ENCODE measurements at places on chromosomes 1 and 21.
A peak's percentile ranks its signal among the peaks of the same experiment; 100 is the strongest.

DNA sequence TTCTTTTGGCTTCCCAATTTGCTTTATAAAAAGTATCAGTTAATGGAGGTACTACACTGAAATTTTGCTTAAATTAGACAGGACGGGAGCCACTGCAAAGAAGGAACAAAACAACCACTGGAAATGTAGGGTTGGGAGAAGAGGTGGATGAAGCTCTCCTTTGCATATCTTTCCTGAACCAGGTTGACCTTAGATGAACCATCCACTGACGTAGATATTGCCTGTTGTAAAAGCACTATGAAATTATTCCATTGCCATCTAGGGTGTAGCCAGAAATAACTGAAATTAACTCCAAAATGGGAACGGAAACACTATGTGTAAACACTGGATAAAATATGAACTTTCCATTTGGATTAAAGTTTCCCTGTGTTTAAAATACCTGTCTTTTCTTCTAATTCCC is 1.2 kb upstream of the ABL2 start:
- DNase-seq = no peak

DNA sequence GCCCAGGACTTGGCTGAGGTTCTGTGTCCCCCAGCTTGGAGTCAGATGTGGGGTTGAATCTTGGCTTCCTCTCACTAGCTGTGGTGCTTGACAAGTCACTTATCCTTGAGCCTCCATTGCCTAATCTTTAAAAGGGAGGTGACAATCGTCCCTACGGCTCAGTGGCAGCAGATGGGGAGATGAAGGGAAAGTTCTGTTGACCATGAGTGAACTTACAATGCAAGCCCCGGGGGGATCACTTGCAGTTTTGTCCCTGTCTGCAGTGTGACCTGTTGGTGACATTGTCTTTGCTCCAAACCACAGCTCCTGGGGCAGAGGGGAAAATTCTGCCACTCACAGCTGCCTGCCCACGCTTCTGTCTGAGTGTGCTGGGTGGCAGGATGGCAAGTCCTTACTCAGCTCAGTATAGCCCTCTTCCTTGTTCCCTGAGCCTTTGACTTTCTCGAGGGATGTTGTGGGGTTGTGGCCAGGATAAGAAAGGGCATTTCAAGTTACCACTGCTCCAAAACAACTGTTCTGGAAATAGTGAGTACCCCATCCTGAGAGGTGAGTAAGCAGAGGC is 1.7 kb downstream of the PCSK9 start:
- peak; percentile 45 for DNase-seq

DNA sequence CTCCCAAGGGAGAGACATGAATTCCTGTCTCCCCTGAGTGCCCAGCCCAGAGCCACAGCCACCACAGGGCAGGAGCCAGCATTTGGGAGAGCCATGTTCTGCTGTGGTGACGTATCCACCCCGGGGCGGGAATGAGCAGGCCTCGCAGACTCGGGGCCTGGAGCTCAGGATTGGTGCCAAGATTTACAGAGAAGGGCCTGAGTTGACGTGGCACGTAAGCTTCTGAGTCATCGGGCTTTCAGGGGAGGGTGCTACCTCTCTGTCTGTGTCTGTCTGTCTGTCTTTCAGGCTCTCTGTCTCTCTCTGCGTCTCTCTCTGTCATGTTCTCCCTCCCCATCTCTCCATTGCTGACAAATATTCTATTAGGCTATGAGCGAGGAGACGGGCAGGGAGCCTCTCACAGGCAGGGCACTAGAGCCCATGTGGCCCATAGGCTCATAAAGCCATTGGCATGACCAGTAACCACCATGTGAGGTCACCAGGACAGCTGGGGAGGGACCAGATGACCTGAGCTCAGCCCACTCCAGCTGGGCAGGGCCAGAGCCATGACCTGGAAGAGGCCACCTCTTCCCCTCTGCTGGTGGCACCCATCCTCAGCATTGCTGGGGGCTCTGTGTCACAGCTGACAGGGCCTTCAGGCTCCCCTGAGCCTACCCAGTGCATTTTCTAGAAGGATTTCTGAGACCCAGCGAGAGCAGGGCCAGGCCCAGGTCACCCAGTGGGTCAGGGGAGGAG is 300.0 kb upstream of the VAMP3 start:
- no peak for DNase-seq

GRCh38 chr1:160097911-160098851 is at the start of gene IGSF8:
Gene IGSF8, minus strand, starts transcription at chr1:160098619. Its CDS starts 147 bp downstream, at chr1:160098472.
- peak; percentile 94 for DNase-seq

DNA sequence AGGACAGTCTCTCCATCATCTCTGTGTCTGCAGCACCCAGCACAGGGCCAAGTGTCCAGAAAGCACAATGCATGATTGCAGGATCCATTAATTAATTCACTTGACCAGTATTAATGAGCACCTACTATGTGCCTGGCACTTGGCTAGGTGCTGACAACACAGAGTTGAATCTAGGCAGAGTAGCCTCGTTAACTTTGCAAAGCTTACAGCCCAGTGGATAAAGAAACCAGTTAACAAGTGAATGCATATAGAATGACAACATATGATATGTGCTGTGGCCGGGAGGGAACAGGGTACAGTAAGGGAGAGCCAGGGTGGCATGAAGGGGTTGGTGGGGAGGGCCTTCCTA is 10.9 kb downstream of the SLC1A7 start:
- no peak for DNase-seq

GRCh38 chr1:150186789-150187559 is 37.3 kb downstream of the PLEKHO1 start:
- DNase-seq = peak; percentile 84

DNA sequence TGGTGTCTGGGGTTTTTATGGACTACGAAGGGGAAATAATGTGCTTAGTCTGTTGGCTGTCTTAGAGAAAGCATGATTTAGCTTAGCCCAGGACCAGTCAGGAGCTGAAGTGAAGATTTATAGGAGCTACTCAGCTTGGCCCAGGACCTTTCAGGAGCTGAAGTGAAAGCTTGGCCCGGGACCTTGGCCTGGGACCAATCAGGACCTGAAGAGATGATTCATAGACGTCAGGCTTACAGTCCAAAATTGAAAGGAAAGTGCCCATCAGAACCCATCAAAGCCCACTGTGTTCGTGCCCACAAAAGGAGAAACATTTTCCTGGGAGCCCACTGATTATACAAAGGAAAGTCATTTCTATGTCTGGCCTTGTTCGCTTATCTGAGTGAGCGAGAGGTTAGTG is 35.6 kb downstream of the MSTO1 start:
- no peak for DNase-seq

DNA sequence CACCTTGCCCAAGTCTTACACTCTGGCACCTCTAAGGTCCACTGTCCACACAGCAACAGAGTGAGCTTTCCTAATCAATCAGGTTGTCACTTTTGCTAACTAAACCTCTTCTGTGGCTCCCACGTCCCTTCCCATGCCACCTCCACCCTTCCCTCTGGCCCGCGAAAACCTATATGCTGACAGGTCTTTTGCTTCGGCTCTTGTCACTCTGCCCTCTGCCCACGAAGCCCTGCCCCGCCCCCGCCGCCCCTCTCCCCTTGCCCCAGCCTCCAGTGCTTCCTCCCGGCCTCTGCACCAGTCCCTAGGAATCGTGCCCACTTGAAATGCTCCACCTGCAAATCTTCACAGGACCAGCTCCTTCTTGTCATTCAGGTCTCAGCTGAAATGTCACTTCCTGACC is 8.1 kb downstream of the TP53BP2 start:
- DNase-seq = no peak

DNA sequence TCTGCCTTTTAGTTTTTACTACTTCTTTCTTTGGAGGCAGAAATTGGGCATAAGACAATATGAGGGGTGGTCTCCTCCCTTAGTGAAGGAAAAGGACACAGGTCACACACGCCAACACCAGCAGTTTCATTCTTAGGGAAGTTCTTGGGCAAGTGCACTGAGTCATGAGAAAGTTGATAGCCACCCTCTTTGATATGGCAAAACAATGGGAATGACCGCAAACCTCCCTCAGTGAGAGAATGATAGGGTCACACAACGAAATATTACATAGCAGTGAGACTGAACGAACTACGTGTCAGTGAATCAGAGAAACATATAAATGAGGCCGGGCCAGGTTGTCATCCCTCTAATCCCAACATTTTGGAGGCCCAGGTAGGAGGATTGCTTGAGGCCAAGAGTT is 20.0 kb downstream of the IL6R start:
- no peak for DNase-seq

DNA sequence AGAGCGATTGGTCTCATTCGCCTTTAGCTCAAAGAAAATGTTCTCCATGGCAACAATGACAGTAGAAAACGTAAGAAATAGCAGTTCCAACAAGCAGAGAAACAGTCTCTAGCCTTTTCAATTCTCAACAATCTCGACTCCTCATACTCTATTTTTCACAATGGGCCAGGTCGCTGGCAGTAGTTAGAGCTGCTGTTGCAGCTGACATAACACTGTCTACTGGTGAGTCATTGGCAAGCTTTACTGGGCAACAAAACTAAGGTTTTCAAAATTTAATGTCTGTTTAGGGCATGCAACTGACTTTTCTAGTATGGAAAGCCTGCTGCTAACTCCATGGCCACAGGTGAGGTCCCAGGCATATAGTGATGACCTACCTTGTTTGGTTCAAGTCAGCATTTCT is 221.1 kb upstream of the KAZN start:
- no peak for DNase-seq

DNA sequence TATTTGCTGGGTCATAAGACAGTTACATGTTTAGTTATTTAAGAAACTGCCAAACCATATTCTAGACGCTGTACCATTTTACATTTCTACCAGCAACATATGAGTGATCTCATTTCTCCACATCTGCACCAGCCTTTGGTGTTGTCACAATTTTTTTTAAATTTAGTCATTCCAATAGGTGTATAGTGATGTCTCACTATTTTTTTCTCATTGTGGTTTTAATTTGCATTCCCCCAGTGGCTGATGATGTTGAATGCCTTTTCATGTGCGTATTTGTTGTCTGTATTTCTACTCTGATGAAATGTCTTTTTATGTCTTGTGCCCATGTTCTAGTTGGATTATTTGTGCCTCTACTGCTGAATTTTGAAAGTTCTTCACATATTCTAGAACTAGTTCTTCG is 38.4 kb downstream of the NFASC start:
- no peak for DNase-seq

GRCh38 chr1:39691383-39692151 is at the start of gene HPCAL4:
Gene HPCAL4, minus strand, starts transcription at chr1:39691433. Its CDS starts 6,830 bp downstream, at chr1:39684603.
- peak; percentile 85 for DNase-seq

- DNase-seq = no peak
Observed at GRCh38 chr1:16117369-16117768, 38.5 kb downstream of the EPHA2 start.

DNA sequence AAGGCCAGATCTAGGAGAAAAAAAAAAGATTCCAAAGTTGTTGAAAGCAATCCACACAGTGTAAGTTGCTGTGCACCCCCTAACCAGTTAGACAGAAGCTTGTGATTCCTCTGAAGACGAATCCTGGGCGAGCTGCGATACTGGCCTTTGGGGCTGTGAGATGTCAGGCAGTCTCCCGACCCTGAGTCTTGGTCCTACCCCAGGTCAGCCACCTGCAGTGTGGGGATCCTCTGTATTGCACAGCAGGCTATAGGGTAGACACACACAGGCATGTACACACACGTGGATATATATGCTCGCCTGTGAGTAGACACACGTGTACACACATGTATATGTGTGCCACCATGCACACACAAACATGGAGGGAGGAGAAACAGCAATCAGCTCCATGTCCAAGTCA is 12.9 kb downstream of the ACTRT2 start:
- no peak for DNase-seq

DNA sequence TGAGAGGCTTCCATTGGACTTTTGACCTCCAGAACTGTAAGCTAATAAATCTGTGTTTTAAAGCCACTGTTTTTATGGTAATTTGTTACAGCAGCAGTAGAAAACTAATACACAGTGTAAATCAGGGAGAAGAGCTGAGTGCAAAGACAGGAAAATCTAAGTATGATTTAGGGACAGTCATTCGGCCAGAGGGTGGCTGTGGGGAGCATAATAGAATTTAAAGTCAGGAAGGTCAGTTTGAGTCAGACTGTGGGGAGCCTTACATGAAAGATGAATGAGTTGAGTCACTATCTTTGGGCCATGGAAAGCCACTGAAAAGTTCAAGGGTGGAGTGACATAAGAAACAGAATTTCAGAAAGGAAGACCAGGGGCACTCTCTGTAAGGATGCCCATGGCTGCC is 52.4 kb upstream of the SSX2IP start:
- no peak for DNase-seq

DNA sequence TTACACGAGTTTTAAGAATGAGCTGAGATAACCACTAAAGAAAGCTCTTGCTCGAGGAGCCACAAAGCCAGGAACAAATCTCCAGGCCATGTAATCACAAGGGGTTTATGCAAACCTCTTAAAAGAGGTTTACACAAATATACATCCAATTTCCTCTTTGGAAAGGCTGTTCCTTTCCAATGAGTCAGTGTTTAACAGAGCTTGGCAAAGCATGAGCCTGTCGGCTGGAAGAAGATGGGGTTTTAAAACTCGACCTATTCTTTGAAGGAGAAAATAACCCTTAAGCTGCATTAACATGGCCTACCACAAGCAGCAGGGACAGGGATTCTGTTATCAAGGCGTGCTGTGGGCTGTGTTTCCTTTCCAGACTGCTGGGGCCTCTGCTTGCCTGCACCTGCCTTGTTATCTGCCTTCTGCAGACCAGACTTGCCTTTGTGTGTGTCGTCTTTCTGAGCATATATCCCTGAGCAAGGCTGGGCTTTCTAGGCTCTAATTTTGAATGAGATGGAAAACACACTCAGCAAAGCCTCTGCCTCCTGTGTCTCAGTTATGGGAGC is 40.6 kb upstream of the CYP2J2 start:
- peak; percentile 78 for DNase-seq

DNA sequence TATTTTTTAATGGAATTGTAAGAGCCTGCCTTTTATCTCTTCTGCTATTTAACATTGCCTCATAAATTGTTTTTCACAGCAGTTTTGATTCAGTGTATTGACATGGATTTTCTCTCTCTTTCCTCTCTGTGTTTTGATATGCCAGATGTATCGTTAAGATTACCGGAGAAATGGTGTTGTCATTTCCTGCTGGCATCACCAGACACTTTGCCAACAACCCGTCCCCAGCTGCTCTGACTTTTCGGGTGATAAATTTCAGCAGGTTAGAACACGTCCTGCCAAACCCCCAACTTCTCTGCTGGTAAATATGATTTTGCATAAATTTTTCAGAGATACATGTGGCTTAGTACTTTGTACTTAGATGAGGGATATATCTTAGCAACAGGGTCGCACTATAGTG is 23.1 kb upstream of the DYNLT5 start:
- peak; percentile 92 for DNase-seq

DNA sequence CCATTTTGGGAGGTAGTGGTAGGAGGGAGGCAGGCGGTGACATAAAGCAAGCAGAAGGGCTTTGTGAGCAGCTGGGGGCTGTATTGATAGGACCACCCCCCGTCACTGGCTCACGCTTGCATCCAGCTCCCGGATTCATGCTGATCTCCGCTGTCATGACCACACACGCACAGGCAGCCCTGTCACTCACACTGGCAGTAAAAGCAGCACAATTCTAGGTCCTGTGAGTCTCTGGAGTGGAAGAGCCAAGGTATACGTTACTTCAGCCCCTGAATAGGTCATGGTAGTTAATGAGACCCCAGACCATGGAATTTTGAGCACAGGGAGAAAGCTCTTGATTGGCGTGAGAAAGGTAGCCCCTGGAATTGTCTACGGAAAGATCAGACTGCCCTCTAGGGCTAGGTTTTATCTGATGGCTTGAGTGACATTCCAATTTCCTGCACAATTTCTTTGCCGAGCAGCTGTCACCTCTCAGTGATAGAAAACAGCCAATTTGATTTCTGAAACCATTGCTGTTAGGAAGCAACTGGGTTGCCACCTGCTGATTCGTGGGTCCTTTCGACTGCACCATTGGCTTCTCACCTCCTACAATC is 5.4 kb downstream of the OR2B11 start:
- DNase-seq = no peak

- DNase-seq = no peak
Observed at GRCh38 chr1:96520579-96520947, 201.0 kb upstream of the PTBP2 start.

GRCh38 chr1:81805537-81806431 is 5.0 kb downstream of the ADGRL2 start:
- no peak for DNase-seq
